SHP77 treated with DMSO at 0.1 percent for 48 hours (cell line): ENCODE measurements at places on chromosomes 6 and 20.

- no peak for DNase-seq
Measured at GRCh38 chr6:6629402-6629801, 40.9 kb downstream of the LY86 start.

- no peak for DNase-seq
Measured at GRCh38 chr6:153210083-153210482, 79.0 kb upstream of the RGS17 start.

DNA sequence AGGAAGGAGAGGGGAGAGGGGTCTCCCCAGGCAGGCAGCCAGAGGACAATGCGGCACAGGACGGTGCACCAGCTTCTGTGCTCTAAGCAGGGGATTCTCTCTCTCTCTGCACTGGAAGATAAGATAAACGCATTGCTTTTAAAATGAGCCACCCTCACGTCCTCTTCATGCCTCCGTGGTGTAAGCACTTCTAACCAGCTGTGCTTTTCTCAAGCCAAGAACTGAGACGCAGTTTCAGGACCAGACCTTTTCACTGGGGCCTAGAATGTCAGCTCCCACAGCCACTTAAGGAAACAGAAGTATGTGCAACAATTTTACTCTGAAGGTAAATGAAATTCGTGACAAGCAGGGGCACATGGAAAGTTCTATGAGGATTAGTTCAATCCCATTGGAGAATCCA lies 82.4 kb downstream of the PSMB1 start:
- DNase-seq, result no peak

GRCh38 chr20:58891086-58891717 lies 38.7 kb downstream of the GNAS start:
- no peak for DNase-seq

DNA sequence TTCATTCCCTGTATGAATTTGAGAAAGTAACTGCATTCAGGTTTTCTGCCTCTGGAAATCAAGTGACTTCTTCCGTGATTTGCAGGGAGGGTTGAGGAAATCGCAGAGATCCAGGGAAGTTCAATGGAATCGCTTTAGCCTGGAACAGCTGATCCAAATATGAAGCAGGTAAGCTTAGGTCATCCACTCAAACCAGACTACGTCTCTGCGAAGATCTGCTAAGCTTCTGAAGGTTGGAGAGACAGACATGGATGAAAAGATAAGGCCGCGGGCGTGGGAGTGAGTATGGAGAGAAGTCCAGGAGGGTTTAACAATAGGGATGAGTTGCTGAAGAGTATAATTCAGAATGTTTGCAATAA lies 34.2 kb upstream of the BTN3A2 start:
- DNase-seq, result no peak

DNA sequence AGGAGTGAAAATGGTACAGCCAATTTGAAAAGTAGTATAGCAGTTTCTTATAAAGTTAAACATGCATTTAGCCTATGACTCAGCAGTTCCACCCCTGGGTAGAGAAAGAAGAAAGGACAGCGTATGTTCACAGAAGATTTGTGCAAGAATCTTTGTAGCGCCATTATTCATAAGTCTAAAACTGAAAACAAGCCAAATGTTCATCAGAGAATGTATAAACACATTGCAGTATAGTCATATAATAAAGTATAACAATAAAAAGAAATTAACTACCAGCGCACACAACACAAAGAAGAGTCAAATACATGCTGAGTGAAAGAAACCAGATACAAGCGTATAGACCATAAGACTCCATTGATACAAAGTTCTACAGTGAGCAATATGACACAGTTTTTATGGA lies 294.0 kb downstream of the SAMD5 start:
- no peak for DNase-seq

DNA sequence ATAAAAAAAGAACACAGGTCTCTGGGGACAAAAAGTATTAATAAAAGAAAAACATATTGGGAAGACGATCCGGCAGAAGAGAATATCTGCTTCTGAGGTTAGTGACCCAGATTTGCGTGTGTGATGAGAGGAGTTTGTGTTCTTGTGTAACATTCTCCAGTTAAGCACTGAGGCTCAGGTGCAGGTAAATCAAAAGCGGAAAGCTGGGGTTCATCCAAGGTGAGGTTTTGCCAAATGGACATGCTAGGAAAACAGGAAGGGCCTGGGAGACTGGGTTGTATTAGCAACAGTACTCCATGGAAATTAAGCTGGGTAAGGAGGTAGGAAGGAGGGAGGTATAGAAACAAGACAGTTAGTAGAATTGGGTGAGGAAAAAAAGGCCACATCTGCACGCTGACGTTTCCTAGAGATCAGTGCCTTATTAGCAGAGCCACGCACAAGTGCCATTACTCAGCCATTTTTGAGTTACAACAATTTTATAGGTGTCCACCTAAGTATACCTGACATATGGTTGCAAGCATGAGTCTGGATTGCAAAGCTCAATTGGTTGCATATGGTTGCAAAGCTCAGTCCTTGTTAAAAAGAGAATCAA lies 139.6 kb downstream of the ZMYND8 start:
- DNase-seq, result no peak

DNA sequence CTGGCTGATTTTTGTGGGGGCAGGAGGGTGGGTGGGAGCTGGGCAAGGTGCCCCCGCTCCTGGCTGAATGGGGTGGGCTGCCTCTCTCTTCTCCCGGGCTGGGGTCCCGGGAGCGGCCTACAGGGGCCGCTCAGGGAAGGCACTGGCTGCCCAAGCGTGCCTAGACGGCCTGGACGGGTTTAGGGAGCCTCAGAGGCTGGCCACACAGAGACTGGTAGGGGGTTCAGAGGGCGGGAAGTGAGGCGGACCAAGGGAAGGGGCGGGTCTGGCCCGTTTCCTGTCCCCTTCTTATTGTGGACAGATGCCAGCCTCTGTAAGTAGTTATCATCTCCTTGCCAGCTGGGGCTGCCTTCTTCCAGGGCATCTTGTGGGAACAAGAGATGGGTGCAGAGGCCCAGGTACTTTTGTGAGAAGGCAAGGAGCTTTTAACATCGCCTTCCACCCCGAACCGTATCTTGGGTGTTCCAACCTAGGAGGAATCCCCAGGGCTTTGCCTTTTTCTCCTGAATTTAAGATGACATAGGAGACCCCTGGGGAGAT lies 437 bp downstream of the CD40 start:
- DNase-seq, result no peak

DNA sequence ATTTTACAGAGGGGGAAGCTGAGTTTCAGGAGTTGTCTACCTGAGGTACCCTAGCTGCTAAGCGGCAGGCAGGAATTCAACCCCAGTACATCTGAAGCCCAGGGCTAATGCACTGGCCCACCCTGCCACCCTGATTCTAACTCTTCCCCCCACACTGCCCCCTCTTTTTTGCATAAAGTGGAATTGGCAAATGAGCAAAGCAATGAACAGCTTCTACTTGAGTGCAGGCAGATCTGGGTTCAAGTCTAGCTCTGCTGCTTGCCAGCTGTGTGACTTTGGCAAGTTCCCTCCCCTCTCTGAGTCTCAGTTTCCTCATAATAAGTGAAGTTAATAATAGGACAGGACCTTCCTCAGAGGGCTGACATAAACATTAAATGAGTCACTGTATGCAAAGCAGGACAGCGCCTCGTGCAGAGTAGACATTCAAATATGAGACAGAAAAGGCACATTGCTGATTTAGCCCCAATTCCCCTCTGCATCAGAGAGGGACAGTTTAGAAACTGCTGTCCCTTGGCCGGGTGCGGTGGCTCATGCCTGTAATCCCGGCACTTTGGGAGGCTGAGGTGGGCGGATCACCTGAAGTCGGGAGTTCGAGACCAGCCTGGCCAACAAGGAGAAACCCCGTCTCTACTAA lies 4.7 kb downstream of the ADA start:
- no peak for DNase-seq
